ENCODE measurements at places on chromosomes 6 and 20.

DNA sequence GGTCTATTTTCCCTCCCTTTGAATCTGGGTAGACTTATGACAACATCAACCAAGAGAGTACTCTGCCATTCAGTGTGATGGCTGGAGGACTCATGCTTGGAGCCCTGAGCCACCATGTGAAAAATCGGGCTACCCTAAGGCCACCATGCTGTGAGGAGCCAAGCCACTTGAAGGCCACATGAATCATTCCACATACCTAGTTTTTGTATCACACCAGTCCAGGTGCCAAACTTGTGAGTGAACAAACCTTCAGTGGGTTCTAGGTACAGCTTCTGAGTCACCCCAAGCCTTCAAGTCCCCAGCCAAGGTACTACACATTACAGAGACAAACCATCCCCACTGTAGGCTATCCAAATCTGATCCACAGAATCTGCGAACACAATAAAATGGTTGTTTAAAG lies 37.4 kb upstream of the E2F3 start:
- no peak for DNase-seq

- DNase-seq = no peak
Observed at GRCh38 chr6:2147766-2148448, 97.5 kb downstream of the GMDS start.

DNA sequence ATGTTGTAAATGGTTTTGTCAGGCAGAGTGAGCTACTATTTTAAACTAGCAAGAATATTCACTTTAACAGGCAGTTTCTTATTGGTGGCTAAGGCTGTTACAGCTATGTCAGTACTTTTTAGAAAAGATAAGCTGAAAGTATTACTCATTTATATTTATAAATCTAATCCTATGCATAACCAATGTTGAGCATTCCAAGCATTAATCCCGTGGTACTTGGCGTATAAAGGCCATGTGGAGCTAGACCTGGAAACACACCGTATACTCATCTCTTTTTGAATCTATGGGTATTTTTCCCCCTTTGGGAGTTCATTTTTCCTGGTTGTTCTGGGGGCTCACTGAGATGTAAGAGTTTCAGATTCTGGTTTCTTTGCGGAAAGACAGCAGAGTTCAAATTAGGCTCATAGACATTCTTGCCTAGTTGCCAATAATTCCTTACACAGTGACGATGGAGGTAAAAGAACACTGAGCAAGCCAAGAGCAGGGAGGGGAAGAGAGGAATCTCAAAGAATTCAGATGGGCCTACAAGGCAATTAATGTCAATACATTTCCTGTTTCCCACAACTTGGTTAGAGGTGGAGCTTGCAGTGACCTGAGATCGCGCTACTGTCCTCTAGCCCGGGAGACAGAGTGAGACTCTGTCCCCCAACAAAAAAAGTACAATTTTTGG lies 211.5 kb downstream of the SOX4 start:
- DNase-seq = no peak

DNA sequence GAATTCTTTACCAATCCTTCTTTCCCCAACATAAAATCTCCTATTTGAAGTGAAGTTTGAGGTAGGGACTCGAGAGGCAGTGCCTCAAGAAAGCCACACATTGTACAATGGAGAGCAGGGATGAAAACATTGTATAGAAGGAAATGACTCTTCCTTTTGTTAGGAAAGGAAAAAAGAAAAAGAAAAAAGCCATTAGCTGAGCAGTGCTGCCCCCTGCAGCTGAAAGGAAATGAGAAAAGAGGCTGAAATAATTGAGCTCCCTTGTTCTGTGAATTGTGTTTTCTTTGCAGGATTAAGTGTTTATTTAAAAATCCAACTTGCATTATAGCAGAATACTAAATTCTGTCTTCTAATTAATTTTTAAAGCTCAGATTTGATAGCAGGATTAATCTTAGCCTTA lies 162.9 kb upstream of the SASH1 start:
- DNase-seq = no peak

- no peak for DNase-seq
Observed at GRCh38 chr6:119283979-119284545, 65.5 kb downstream of the MAN1A1 start.

DNA sequence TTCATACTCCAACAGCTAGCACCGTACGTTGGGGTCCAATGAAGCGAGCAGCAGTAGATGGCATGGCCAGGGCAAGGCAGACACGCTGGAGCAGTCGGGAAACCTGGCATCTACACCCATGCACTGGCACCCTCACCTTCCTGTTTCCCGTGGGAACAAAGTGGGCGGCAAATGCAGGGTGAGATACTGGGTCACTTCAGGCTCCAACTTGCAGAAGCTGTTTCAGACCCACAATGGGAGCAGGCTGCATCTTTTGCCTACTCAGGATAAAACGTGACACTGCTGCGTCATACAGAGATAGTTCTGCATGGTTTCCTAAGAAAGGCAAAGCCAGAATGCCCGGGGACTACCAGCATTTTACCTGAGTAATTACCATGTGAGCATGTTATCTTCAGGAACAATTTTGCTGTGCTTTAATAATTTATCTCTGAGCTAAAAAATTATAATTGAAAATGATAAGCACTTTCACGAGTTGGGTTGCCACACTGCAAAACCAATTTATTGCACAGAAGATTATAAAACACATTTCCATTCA lies 10.9 kb upstream of the CD93 start:
- DNase-seq = no peak

DNA sequence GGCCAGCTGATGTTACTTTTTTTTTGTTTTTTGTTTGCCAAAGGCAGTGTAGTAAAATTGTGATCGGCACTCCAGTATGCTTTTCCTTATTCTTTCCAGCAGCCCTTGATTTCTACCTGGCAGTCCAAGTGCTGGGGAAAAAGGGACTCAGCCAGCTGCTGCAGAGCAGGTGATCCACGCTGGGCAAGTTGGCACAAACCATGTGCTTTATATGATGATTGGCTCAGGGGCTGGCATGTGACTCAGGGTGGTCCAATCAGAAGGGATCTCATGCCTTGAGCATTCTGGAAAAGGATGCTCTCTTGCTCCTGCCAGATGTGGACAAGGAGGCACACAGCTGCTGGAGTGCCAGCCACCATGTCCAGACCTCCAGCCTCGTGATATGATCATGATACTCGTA lies 54.5 kb downstream of the SULF2 start:
- DNase-seq = no peak

DNA sequence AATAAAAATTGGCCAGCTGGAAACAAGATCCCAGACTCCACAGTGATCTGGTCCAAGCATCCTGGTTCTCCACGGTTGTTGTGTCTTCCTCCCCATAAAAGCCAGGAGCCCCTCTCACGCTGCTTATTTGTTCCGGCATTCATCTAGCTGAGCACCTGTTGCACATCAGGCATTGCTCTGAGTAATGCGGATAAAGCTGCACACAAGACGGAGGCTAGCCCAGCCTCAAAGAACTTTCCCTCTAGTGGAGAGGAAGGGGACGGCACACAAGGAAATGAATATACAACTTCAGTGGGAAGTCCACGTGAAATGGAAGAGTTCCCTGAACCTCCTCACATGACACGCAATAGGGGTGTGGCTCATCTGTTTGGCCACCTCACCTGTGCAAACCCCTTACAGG lies 30.3 kb upstream of the NXT1 start:
- DNase-seq = no peak

GRCh38 chr6:55069132-55069781 lies 105.1 kb upstream of the HCRTR2 start:
- DNase-seq = no peak

DNA sequence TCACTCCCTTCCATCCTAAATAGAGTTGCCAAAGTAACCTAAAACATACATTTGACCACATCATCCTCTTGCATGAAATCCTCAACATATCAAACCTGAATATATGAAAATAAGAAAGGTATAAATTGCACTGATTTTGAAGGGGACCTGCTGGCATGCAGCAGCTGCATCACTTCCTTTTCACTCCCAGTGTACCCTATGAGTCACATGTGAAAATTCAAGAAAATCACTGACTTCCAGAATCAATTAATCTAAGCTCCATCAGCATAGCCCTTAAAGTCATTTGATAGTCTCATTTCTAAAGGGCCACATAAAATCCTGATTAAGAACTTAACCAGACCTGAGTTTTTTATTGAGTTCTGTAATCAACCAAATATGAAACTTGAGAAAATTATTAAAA lies 24.3 kb downstream of the SNX14 start:
- DNase-seq = no peak

DNA sequence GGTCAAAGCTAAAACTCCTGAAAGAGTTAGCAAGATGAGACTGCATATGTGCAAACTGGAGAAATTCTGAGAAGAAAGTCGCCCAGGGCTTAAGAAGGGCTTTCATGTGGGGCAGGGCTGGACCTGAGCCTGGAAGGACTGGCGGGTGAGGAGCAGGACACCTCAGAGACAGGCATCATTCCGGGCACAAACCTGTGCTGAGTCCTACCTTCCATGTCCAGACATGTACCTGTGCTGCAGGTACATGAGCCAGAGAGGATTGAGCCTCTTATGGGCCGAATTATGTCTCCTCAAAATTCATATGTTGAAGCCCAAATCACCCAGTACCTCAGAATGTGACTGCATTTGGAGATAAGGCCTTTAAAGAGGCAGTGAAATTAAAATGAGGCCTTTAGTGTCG lies 171.0 kb downstream of the QRSL1 start:
- DNase-seq = no peak

DNA sequence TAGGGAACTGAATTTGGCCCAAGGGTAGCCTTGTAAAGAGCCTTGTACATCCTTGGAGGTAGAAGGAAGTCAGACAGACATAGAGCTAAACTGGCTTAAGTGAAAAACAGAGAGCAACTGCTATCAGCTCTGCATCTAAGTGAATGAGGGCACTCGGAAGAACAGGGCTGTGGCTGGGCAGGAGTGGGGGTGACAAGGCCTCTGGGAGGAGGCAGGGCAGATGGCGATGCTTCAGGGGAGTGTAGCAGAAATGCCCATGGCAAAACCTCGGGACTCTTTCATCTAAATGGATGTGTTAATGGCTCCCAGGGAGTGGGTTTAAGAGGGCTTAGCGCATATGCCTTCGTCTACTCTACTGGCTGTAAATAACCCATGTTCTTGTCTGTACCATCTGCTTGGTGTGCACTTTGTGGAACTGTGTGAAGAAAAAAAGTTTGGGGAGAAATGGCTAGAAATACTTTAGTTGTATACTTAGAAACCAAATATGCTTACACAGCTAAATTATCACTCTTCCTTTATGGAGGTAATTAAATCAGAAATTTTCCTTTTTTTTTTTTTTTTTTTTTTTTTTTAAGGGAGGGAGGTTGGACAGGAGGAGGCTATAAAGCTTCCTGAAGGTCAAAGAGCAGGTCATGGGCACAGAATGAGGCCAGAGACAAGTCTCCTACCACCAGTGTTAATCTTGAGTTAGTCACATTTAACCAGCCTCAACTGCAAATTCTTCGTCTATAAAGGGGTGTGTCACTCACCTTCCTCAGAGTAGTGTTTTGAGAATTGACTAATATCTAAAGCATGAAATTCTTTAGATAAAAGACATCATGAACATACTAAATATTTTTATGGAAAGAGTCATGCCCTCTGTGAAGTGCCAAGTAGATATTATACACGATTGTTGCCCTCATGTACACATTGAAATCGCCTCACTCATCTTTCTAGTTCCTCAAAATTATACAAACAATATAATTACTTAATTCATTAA lies 60.9 kb downstream of the FYN start:
- DNase-seq = no peak

GRCh38 chr6:26500102-26500501 lies at the start of gene BTN1A1:
Gene BTN1A1 (plus strand): TSS chr6:26500303. CDS start chr6:26501287, 984 bp downstream.
- DNase-seq = no peak

- no peak for DNase-seq
Observed at GRCh38 chr6:143941852-143942627, 66.0 kb downstream of the PLAGL1 start.

GRCh38 chr6:136784910-136785746 lies 7.1 kb downstream of the MAP3K5 start:
- DNase-seq = peak; percentile 91

- DNase-seq = no peak
Observed at GRCh38 chr6:143079325-143079640, 18.6 kb downstream of the AIG1 start.

DNA sequence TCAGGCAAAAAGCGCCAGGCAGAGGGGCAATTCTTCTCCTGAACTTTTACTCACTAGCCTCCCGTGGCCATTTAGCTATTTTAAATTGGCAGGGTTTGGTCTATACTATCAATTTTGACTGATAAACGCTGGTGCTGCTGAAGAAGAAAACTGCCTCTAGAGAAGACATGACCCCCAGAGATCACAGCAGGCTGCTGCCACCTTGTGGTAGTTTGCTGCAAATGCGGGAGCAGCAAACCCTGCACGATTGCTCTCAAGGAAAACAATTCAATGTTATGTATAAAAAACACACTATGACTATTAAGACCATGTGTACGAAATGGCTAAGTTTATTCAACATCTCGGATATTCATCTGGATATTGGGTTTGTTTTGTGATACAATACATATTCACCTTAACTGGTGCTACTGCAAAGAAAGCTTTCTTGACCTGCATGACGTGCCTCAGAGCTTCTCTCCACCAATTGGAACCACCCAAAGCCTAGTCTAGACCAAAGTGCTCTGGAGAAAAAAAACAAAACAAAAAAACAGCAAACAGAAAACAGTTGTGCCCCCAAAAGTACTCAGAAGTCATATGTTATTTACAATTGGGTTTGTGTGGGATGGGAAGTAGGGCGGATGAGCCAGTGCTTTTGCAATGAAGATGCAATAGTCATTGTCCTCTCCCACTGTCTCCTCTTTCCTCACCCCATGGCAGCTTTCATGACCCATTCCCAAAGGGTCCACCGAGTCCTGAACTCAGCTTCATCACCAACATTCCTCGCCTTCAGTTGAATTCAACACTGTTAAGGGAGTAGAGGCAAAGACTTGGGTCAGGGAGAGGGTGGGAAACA lies 19.6 kb upstream of the IL17F start:
- no peak for DNase-seq

- DNase-seq = no peak
Observed at GRCh38 chr6:108421366-108421765, 126.5 kb downstream of the AFG1L start.

DNA sequence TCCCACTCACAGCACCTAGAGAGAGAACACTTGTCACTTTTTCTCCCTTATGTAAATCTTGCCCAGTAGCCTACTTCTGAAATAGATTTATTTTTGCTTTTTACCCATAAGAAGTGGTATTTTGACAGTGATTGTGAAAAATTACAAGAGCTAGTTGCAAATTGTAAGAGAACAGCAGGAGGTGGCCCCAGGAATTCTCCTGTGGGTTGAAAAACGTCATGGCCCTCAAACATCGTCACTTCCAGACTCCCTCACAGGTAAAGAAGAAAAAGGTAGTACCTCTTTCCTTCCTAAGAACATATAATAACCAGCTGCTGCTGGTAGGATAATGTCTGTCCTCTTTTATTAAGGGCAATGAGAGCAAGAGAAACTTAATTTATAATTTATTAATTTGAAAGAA lies 69.5 kb upstream of the LAMP5 start:
- no peak for DNase-seq

DNA sequence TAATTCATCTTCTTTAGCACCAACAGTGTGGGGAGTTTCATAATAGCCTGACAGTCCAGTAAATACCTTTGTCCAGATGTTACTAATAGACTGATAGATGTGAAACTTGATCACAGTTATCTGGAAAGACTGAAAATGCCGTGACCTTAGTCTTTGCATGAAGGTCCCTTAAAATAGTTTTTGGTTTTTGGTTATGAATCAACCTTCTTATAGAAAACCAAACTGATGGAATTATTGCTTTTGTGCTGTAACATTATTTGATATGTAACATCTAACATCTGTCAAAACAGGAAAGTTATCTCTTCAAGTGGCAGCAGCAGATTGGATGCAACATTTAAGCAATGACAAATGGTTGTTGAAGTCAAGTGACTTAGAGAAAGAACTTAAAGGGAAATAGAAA lies 190.4 kb downstream of the DOK5 start:
- no peak for DNase-seq

- DNase-seq = no peak
Observed at GRCh38 chr6:140912686-140913085, 1220.0 kb upstream of the GJE1 start.
